ENCODE measurements at places on chromosomes 4 and X.

- DNase-seq = no peak
Observed at GRCh38 chr4:158580064-158580463, 58.4 kb downstream of the RXFP1 start.

DNA sequence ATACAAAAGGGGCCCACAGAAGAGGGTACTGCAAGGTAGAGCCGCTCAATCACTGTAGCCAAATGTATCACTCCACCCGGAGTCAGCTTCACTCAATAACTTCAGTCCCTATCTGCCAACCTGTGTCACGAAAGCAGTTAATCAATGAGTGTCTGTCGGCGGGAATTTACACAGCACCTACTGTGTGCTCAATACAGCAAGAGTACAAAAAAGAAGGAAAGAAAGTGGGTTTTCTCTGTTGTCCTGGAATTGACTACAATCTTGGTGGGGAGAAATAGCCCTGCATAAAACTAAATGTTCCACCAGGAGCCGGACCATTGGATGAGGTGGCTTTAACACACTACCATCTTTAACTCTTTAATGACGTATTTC is 780 bp upstream of the NKRF start:
- no peak for DNase-seq

DNA sequence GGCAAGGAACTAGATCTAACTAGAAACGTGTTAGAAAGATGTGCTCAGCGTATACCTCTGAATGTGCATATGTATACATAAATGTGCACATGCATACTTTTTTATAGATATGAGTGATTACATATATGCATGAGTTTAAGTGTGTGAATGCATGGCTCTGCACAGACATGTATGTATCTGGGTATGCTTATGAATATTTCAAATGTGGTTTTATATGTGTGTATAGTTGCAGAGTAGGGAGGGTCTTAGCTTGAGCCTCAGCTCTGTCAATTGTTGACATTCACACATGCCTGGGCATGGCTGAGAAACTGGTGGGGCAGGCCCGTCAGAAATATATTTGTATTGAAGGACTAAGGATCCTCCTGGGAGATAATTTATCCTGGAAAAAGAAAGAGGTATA is 31.1 kb downstream of the RAP2C start:
- DNase-seq = no peak

DNA sequence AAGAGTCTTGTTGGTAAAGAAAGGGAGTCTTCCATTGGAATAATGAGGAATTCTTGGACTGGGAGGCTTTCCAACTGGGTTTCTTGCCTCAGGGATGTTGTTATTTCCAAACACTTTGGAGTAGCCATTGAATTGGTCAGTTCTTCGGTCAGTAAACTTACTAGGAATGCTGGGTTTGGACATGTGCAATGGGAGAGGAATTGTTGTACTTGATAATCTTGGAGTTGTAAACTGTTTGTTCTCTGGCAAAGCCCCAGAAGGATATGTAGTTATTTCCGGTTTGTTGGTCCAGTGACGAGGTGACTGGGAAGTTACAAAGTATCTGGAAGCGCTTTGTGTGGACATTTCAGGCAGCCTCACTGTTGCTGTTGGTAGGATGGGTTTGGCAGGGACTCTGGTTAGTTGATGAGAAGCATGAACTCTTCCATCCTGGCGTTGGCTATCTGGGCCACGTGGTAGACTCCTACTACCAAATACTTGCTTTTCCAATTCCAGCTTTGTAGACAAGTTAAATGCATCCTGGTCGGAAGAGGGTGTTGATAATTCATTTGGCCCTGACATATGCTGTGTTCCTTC is 25.9 kb downstream of the MXRA5 start:
- no peak for DNase-seq

All from stimulated activated CD8-positive, alpha-beta memory T cell treated with anti-CD3 and anti-CD28 coated beads, Interleukin-15, amount 100 ng/mL, for 1 hour (primary cell).